Naive thymus-derived CD8-positive, alpha-beta T cell (primary cell): ENCODE measurements at places on chromosomes 5 and 9. TPM values are rescaled to one million over a fixed set of nuclear protein-coding genes. Genes with fewer than 3 reads are reported as not detected.

GRCh38 chr9:98031935-98032334, 24.6 kb upstream of the NANS start:
- H3K27ac ChIP-seq, result no peak overlapping the region
- no peak for DNase-seq
- H3K36me3 ChIP-seq, result no peaks in the 10 kb centered on the region

DNA sequence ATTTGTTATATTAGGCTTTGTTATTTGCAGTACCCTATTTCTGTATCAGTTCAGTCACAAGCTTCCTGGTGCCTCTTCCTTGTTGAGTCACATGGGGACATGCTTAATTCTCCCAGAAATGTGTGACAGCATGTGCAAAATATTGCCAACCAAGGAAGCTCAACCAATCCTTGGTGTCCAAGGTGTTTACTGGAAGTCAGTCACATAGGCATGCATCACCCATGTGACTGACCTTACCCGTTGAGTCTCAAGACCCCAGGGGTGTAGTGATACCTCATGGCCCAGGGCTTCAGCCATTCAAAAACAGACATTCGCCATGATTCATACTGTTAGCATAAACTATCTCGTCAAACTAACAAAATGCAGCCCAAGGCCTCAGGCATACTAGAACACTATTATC, 9.3 kb upstream of the ANKDD1B start:
- no peak overlapping the region for H3K27ac ChIP-seq
- peaks cover 9% of the 10 kb centered on the region for H3K4me1 ChIP-seq
- peaks cover 40% of the 10 kb centered on the region for H3K36me3 ChIP-seq
- DNase-seq, result no peak

GRCh38 chr5:14853685-14854084, 17.9 kb downstream of the ANKH start:
- no peak overlapping the region for H3K27ac ChIP-seq
- peaks cover 40% of the 10 kb centered on the region for H3K36me3 ChIP-seq
- no peak for DNase-seq
- no peak overlapping the region for H3K4me3 ChIP-seq

The PCDHA3 gene
- polyA plus RNA-seq, result not detected
